ENCODE measurements at places on chromosomes 12 and 14.

DNA sequence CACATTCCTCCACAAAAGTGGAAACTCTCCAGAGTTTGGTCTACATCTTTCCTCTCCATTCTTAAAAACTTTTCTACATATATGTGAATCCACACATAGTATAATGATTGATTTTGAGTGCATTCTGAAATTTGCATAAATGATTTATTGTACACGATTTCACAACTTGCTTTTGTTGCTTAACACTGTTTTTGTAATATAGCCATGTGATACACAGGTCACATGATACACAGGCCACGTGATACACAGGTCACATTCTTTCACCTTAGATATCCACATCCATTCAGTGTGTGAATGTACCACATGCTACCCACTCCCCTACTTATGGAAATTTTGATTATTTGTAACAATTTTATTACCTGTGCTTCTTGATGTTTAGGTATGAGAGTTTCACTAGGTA is 319.1 kb downstream of the ZFP36L1 start:
- H3K4me3 ChIP-seq, result no peak overlapping the region
- H3K4me1 ChIP-seq, result peaks cover 2% of the 10 kb centered on the region
- no peaks in the 10 kb centered on the region for H3K36me3 ChIP-seq
- no peak for DNase-seq
- no peak overlapping the region for H3K27ac ChIP-seq
- H3K27me3 ChIP-seq, result no peaks in the 10 kb centered on the region

DNA sequence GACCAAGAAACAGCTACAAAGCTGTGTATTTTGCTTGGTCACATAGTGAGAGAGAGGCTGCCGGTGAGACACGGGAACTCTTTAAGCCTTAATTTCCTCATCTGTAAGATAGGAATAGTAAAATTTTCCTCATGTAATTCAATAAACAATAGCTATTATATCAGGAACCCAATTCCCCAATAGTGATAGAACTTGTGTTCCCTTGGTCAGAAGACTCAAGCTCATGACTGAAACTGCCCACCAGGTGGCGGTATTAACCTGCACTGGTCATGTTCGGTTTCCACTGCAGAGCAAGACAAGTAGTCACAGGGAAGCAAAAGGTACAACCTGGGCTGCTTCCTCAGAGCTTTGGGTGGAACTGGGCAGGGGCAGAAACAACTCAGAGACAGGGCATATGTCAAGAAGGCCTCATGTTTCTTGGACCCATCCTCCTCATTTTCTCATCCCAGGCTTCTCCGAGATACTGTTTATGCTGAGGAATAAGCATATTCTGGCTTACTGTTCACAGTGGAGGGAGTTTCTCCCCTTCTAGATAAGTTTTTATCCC is 4.2 kb upstream of the AJUBA start:
- H3K4me3 ChIP-seq, result no peak overlapping the region
- DNase-seq, result peak; percentile 86
- H3K27ac ChIP-seq, result no peak overlapping the region
- H3K4me1 ChIP-seq, result no peaks in the 10 kb centered on the region
- peaks cover 5% of the 10 kb centered on the region for H3K36me3 ChIP-seq
- no peaks in the 10 kb centered on the region for H3K27me3 ChIP-seq

DNA sequence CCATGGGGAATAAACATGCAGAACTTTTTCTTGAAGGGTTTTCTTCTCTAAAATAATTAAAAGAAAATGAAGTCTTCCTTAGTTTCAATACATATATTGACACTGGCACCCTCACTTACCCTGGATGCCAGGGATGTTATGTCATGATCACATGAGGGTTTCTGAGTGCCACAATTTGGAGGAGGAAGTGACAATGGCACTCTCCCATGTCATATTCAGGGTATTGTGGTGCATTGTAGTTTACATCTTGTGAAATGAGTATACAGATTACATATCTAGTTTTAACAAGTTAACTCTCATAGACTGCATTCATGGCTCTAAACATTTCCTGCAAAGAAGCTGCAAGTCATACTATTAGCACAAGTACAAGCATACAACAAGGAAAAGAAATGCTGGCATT is 37.7 kb downstream of the CCDC177 start:
- no peak overlapping the region for H3K27ac ChIP-seq
- H3K4me3 ChIP-seq, result no peak overlapping the region
- no peak for DNase-seq
- H3K4me1 ChIP-seq, result no peaks in the 10 kb centered on the region
- no peaks in the 10 kb centered on the region for H3K36me3 ChIP-seq
- H3K27me3 ChIP-seq, result no peaks in the 10 kb centered on the region

DNA sequence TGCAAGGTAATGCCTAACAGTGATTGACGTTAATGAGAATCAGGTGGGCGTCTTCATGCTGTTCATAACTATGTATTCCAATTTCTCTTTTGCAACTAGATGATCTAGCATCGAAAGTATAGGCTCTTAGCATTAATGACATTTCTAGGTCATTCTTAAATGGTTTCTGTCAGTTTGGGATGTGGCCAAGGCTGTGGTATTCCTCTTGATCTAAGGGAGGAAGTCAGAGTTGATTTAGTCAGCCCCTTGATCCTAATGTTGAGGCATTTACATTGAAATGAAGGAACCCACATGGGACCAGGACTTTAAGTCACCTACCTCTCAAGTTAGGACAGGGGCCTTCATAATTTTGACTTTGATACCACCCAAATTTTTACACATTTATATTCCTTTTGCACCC is 448.1 kb downstream of the NPAS3 start:
- no peaks in the 10 kb centered on the region for H3K36me3 ChIP-seq
- H3K27ac ChIP-seq, result no peak overlapping the region
- H3K4me1 ChIP-seq, result no peaks in the 10 kb centered on the region
- H3K4me3 ChIP-seq, result no peak overlapping the region
- DNase-seq, result no peak
